Tibial nerve (tissue), 4 donors: ENCODE measurements at places on chromosomes 16 and 17.

GRCh38 chr16:88421301-88421700, 31.8 kb upstream of the ZFPM1 start:
- no peak for DNase-seq
- H3K4me3 ChIP-seq, result no peak overlapping the region
- no peaks in the 10 kb centered on the region for H3K36me3 ChIP-seq
- H3K4me1 ChIP-seq, result no peaks in the 10 kb centered on the region

DNA sequence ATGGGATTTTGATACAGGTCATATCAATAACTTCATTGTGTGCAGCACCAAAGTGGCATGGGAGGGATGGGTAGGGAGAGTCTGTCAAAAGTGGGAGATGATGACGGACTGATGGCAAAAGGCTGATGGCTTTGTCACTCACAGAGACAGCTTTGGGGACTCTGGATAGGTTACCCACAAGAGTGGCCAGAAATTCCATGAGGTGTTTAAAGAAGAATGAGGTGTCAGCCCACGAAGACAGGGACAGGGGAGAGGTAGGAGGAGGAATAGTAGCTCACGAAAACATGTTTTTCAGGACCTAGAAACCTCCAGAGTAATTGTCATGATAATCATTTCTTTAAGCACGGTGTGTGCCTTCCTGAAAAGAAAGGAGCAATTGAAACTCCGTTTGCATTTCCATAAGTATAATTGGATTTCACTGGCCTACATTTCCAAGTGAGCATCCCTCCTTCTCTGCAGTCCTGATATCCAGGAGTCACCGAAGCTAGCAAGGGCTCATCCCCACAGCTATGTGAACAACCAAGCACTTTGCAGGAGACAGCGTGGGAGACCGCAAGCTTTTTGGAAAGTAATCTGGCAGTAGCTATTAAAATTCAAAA, 60.0 kb downstream of the HSD17B2 start:
- no peaks in the 10 kb centered on the region for H3K36me3 ChIP-seq
- H3K27me3 ChIP-seq, result no peaks in the 10 kb centered on the region
- H3K27ac ChIP-seq, result no peak overlapping the region
- no peaks in the 10 kb centered on the region for H3K4me1 ChIP-seq

DNA sequence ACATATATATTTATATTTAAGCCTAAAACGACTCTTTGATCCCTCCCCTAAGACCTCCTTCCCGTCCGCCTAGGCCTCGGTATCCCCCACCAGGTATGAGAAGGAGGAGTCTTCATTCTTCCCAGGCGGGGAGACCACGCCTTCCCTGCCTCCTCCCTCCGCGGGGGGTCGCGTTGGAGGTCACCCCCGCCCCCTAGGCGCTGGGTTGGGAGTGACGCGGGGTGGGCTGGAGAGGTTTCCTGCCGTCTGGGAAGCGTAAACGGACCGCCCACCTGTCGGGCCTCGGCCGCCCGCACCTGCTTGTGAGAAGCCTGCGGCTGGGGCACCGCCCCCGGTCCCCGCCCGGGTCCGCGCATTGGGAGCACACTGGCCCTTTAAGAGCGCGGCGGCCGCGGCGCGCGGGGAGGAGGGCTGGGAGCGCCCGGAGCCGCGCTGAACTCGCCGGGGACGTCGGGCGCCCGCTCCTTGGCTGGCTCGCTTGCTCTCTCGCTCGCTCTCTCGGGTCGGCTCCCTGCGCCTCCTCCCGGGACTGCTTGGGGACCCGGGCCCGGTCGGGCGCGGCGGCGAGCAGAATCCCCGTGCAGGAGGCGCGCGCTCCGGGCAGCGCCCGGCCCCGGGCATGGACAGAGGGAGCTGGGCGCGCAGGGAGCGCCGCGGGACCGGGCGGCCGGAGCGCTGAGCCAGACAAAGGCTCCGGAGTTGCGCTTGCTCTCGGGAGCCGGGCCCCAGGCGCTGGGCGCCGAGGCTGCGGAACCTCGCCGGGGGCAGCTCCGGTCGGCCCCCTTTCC, at the start of gene MMP15:
Gene MMP15 (plus strand): TSS at position 404 of the 788 bp plus-strand sequence. CDS start 597 bp downstream, outside the sequence.
- H3K4me3 ChIP-seq, result peak within 1 kb of the TSS; percentile 65
- H3K27me3 ChIP-seq, result no peaks in the 10 kb centered on the region
- H3K36me3 ChIP-seq, result no peaks in the 10 kb centered on the region
- no peaks in the 10 kb centered on the region for H3K4me1 ChIP-seq
- H3K27ac ChIP-seq, result peak within 1 kb of the TSS; percentile 37
- no peak for DNase-seq

DNA sequence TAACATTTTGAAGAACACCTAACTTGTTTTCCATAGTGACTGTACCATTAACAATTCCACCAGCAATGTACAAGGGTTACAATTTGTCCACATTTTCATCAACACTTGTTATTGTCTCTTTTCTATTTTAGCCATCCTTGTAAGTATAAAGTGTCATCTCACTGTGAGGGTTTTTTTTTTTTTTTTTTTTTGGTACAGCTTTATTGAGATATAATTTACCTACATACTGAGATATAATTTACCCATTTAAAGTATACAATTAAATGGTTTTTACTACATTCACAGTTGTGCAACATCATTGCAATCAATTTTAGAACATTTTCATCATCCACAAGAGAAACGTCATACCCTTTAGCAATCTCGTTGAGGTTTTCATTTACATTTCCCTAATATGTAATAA, 17.9 kb upstream of the TMIGD1 start:
- DNase-seq, result no peak
- H3K27ac ChIP-seq, result no peak overlapping the region
- no peaks in the 10 kb centered on the region for H3K4me1 ChIP-seq
- no peaks in the 10 kb centered on the region for H3K36me3 ChIP-seq

DNA sequence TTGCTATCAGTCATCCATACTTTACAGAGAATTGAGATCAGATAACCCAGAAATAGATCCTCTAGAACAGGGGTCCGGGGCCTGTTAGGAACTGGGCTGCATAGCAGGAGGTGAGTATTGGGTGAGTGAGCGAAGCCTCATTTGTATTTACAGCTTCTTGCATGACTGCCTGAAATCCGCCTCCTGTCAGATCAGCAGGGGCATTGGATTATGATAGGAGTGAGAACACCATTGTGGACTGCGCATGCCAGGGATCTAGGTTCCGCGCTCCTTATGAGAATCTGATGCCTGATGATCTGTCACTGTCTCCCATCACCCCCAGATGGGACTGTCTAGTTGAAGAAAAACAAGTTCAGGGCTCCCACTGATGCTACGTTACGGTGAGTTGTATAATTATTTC, 13.0 kb upstream of the SCIMP start:
- no peak overlapping the region for H3K4me3 ChIP-seq
- DNase-seq, result no peak
- H3K36me3 ChIP-seq, result no peaks in the 10 kb centered on the region
- no peaks in the 10 kb centered on the region for H3K27me3 ChIP-seq
- no peaks in the 10 kb centered on the region for H3K4me1 ChIP-seq

GRCh38 chr16:89176147-89176690, 4.7 kb downstream of the CDH15 start:
- H3K4me1 ChIP-seq, result no peaks in the 10 kb centered on the region
- peak overlapping the region; percentile 73 for H3K27ac ChIP-seq
- H3K4me3 ChIP-seq, result no peak overlapping the region
- no peaks in the 10 kb centered on the region for H3K27me3 ChIP-seq
- no peak for DNase-seq

DNA sequence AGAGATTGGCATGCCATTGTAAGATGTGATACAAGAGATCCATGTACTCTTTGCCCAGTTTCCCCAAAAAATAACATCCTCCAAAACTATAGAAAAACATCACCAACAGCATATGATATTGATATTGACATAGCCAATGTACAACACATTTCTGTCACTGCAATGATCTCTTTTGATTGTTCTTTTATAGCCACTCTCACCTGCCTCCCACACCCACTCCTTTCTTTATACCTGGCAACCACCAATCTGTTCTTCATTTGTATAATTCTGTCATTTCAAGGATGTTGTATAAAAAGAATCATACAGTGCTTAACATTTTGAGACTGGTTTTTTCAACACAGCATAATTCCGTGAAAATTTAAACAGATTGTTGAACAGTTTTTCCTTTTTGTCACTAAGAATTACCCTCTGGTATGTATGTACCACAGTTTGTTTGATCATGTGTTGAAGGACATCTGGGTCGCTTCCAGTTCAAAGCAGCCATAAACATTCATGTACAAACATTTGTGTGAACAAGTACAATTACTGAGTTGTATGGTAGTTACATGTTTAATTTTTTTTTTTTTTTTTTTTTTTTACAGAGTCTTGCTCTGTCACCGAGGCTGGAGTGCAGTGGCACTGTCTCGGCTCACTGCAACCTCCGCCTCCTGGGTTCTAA, 9.9 kb downstream of the KRTAP9-1 start:
- H3K27ac ChIP-seq, result no peak overlapping the region
- no peaks in the 10 kb centered on the region for H3K4me1 ChIP-seq
- no peaks in the 10 kb centered on the region for H3K27me3 ChIP-seq
- no peaks in the 10 kb centered on the region for H3K36me3 ChIP-seq

- H3K27ac ChIP-seq, result no peak overlapping the region
- H3K4me3 ChIP-seq, result no peak overlapping the region
- peaks cover 7% of the 10 kb centered on the region for H3K27me3 ChIP-seq
Observed at GRCh38 chr16:57979006-57979585, 8.2 kb upstream of the CNGB1 start.

GRCh38 chr17:73436954-73437353, 125.2 kb upstream of the CDC42EP4 start:
- no peak for DNase-seq
- no peak overlapping the region for H3K27ac ChIP-seq
- H3K36me3 ChIP-seq, result peaks cover 34% of the 10 kb centered on the region
- no peaks in the 10 kb centered on the region for H3K27me3 ChIP-seq

DNA sequence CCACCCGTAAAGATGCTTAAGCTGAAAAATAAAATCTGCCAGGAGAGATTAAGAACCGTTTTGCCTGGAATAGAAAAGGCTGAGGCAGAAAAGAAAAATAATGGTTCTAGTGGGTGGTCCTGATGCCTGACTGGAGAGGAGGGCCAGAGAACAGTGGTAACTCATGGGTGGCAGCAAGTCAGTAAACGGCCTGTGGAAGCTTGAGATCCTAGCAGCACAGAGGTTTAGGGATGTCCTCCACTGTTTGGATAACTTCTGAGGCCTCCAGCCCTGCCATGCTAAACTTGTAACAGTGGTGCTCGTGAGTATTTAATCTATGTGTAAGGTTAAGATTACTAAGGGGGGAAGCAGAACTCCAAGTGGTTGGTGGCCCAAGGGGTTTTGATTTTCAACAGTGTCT, 21.2 kb upstream of the PHAF1 start:
- no peaks in the 10 kb centered on the region for H3K27me3 ChIP-seq
- H3K4me3 ChIP-seq, result no peak overlapping the region
- peaks cover 13% of the 10 kb centered on the region for H3K36me3 ChIP-seq
- H3K27ac ChIP-seq, result no peak overlapping the region
- no peak for DNase-seq
- H3K4me1 ChIP-seq, result peaks cover 6% of the 10 kb centered on the region

DNA sequence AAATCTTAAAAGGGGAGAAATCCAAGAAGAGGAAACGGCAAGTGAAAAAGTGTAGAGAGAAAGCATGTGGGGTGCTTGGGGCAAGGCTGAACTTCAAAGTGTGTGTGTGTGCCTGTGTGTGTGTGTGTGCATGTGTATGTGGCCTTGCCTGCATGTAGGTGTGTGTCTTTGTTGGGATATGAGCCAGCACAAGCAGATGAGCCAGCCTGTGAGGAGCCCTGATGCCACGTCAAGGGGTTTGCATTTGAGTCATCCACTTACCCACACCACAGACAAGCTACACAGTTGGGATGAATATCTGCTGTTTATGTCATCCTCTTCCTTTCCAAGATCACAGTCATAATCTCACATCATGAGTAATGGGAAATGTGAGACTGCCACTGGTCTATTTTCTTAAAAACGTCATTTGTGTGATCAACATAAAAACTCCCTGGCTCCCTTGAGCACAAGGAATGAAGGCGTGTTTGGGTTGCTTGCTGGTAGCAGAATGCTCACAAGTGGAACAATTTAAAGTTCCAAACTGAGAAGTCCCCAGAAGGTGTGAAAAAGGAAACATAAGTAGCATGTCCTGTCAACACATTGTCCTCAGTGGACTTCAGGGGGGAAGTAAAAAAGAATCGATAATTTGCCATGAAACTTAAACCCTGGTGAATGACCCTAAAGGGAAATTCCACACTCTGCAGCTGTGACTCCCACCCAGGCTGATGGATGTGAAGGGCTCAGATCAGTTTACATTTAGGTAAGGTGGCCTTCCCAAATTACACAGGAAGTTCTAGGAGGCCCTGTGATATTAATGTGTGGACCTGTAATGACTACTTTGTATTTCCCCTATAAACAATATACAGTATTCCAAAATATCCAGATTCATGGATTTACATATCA, 14.7 kb downstream of the KCTD19 start:
- no peaks in the 10 kb centered on the region for H3K36me3 ChIP-seq
- no peaks in the 10 kb centered on the region for H3K27me3 ChIP-seq
- no peak overlapping the region for H3K27ac ChIP-seq
- no peaks in the 10 kb centered on the region for H3K4me1 ChIP-seq
- peak; percentile 25 for DNase-seq

DNA sequence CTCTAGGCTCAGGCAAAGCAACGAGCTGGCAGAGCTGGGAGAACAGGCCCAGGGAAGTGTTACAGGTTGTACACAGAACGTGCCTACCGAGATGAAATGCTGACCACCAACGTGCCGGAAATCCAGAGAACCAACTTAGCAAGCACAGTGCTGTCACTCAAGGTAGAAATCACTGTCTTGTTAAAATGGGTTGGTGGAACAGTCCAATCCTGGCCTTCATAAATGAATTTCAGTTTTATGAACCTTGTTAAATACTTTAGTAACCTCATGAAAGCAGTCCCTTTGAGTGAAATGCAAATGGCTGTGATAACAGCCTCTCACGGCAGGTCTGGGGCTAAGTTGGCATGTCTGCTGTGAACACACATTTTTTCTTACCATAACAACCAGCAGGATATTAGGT, 29.0 kb downstream of the ETV4 start:
- H3K27ac ChIP-seq, result no peak overlapping the region
- no peaks in the 10 kb centered on the region for H3K27me3 ChIP-seq
- DNase-seq, result no peak
- peaks cover 5% of the 10 kb centered on the region for H3K36me3 ChIP-seq

DNA sequence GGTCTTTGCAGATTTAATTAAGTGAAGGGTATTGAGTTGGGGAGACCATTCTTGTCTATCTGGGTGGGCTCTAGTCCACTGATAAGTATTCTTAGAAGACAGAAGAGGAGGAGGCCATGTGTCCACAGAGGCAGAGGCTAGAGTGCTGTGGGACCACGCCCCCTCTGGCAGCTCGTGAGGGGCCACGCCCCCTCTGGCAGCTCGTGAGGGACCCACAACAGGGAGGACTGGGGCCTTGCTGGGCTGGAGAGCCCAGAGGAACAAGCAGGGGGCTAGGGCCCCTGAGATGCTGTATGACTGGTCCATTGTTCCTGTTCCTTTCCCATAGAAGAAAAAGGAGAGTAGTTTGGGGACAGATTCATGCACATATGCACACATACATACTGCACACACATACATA, 106.8 kb downstream of the METRNL start:
- H3K4me3 ChIP-seq, result no peak overlapping the region
- H3K27ac ChIP-seq, result no peak overlapping the region
- H3K4me1 ChIP-seq, result peaks cover 19% of the 10 kb centered on the region
- H3K27me3 ChIP-seq, result no peaks in the 10 kb centered on the region
- H3K36me3 ChIP-seq, result no peaks in the 10 kb centered on the region
